ENCODE measurements at places on chromosomes 6 and 20. TPM values are rescaled to one million over a fixed set of nuclear protein-coding genes. Genes with fewer than 3 reads are reported as not detected.

PLAGL1 gene
- total RNA-seq, result 1.7 TPM

- H3K36me3 ChIP-seq, result peaks cover 44% of the 10 kb centered on the region
- H3K27me3 ChIP-seq, result no peaks in the 10 kb centered on the region
- H3K27ac ChIP-seq, result no peak overlapping the region
- DNase-seq, result no peak
- H3K4me1 ChIP-seq, result peaks cover 6% of the 10 kb centered on the region
Observed at GRCh38 chr20:25289886-25290597, 42.2 kb downstream of the PYGB start.

DNA sequence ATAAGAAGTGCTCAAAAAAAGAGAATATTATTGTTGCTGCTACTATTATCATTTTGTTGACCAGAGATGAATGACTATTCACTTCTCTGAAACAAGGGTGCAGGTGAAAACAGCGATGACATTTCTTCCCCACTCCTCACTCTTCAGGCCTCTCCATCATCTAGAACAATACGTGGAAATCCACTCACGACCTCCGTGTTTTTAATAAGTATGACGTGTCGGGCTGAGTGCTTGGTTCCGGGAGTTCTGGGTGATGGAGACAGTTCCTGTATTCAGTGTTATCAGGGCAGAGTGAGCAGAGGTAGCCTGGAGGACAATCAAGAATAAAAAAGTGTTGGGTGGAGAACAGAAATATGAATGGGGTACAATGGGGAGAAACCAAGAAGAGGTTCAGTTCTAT, 130.0 kb upstream of the ZNF217 start:
- no peak overlapping the region for H3K4me3 ChIP-seq
- no peaks in the 10 kb centered on the region for H3K36me3 ChIP-seq

DNA sequence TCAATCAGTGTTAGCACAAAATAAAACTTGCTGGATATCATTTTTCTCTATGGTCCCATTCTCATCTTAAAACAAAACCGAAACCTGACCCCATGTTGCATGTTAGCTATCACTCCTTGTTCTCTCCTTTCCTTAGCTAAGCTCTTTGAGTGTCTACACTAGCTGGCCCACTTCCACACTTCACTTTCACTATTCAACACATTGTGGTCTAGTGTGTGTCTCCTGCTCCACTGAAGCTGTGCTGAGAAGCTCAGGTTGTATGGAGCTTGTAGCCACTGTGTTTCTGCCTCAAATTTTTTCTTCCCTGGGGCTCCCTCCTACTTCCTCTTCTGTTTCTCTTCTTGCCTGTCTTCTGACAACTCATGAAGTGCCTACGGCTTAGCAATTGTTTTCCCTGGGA, 223.0 kb downstream of the NKAIN2 start:
- H3K36me3 ChIP-seq, result no peaks in the 10 kb centered on the region
- H3K27me3 ChIP-seq, result no peaks in the 10 kb centered on the region
- H3K4me3 ChIP-seq, result no peak overlapping the region

DNA sequence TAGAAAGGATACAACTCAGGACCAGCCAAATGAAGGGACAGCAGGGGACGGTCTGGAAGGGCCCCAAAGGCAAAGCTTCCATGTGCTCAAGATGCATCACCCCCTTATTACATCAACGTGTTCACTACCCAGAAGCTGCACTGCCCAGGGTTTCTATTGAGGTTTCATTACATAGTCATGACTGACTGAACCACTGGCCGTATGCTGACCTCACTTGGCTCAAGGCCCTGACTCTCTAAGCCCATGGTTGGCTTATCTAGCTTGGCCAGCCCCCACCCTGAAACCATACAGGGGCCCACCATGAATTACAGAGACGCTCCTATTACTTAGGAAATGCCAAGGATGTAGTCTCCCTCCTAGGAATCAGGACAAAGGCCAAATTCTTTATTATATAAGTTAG, 179.4 kb downstream of the FOXC1 start:
- no peak for DNase-seq
- H3K36me3 ChIP-seq, result no peaks in the 10 kb centered on the region
- no peak overlapping the region for H3K27ac ChIP-seq
- no peak overlapping the region for H3K4me3 ChIP-seq
- no peaks in the 10 kb centered on the region for H3K27me3 ChIP-seq
- no peaks in the 10 kb centered on the region for H3K4me1 ChIP-seq

GGTLC1 gene
- total RNA-seq, result not detected

GRCh38 chr20:19375395-19375794, 163.0 kb downstream of the SLC24A3 start:
- H3K4me3 ChIP-seq, result no peak overlapping the region
- H3K27ac ChIP-seq, result no peak overlapping the region
- no peaks in the 10 kb centered on the region for H3K4me1 ChIP-seq
- no peaks in the 10 kb centered on the region for H3K36me3 ChIP-seq

SLC22A1 gene
- 0.80 TPM for total RNA-seq

EDN3 gene
- not detected for total RNA-seq

FAM209B gene
- not detected for total RNA-seq

GRCh38 chr20:51426718-51427650, 115.5 kb downstream of the NFATC2 start:
- H3K4me1 ChIP-seq, result no peaks in the 10 kb centered on the region
- H3K4me3 ChIP-seq, result no peak overlapping the region
- H3K27me3 ChIP-seq, result no peaks in the 10 kb centered on the region
- H3K36me3 ChIP-seq, result no peaks in the 10 kb centered on the region
- no peak for DNase-seq
- H3K27ac ChIP-seq, result no peak overlapping the region

GRCh38 chr6:146550911-146551310, 7.3 kb downstream of the RAB32 start:
- DNase-seq, result no peak
- H3K4me3 ChIP-seq, result no peak overlapping the region
- no peaks in the 10 kb centered on the region for H3K4me1 ChIP-seq
- H3K27me3 ChIP-seq, result no peaks in the 10 kb centered on the region
- peaks cover 68% of the 10 kb centered on the region for H3K36me3 ChIP-seq

- H3K27me3 ChIP-seq, result no peaks in the 10 kb centered on the region
- H3K36me3 ChIP-seq, result peaks cover 29% of the 10 kb centered on the region
- H3K4me1 ChIP-seq, result no peaks in the 10 kb centered on the region
- no peak overlapping the region for H3K4me3 ChIP-seq
- H3K27ac ChIP-seq, result no peak overlapping the region
Observed at GRCh38 chr6:83199863-83200225, 6.7 kb downstream of the RWDD2A start.

GTF3C6 gene
- total RNA-seq, result 101 TPM

WFDC6 gene
- not detected for total RNA-seq

WFDC5 gene
- not detected for total RNA-seq

GRCh38 chr6:38215651-38216311, 396.3 kb downstream of the ZFAND3 start:
- no peak overlapping the region for H3K4me3 ChIP-seq
- H3K36me3 ChIP-seq, result no peaks in the 10 kb centered on the region
- no peaks in the 10 kb centered on the region for H3K27me3 ChIP-seq
- no peak overlapping the region for H3K27ac ChIP-seq

DNA sequence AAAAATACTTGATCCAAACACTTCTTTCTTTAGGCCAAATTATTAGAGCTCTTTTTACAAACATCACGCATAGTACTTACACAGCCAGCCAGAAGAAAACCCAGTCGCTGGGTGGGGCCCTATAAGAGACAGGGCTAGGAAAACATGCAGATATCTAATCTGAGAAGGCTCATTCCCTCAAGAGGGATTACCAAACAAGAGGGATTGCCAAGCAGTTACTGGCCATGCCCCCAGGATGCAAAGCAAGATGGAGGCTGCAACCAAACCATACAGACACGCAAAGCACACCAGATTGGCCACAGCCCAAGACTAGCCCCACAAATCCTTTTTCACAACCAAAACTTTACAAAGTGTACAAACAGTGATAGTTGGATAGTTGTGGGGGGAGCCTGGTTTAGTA, 1235.4 kb upstream of the GJE1 start:
- no peak overlapping the region for H3K27ac ChIP-seq
- no peak for DNase-seq
- H3K4me1 ChIP-seq, result no peaks in the 10 kb centered on the region
- peak overlapping the region; percentile 14 for H3K4me3 ChIP-seq

EYA2 gene
- total RNA-seq, result 8.9 TPM

KIF6 gene
- total RNA-seq, result 0.26 TPM

DNA sequence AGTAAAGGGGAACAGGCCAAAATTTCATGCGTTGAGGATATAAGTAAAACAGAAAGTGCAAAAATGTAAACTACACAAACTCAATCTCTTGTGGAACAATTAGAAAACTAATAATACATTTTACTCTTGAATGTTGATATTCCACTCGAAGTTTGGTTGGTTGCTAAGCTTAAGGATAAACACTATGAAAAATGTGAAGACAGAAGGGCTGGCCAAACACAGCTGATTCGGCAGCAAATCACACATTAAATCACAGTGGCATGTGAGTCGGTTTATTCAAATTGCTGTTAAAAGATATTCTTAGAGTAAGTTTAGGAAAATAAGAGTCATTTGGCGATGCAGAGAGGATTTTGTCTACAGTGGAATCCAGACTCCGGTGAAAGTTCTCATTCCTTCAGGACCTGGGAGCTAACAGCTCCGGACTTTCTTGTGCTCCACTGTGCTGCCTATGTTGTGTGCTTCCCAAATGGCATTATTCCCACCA, 1.4 kb upstream of the EPM2A start:
- no peak for DNase-seq
- no peaks in the 10 kb centered on the region for H3K27me3 ChIP-seq
- no peaks in the 10 kb centered on the region for H3K4me1 ChIP-seq
- H3K4me3 ChIP-seq, result peak overlapping the region; percentile 90
- H3K36me3 ChIP-seq, result no peaks in the 10 kb centered on the region
- H3K27ac ChIP-seq, result no peak overlapping the region

SULF2 gene
- total RNA-seq, result 187 TPM

DNA sequence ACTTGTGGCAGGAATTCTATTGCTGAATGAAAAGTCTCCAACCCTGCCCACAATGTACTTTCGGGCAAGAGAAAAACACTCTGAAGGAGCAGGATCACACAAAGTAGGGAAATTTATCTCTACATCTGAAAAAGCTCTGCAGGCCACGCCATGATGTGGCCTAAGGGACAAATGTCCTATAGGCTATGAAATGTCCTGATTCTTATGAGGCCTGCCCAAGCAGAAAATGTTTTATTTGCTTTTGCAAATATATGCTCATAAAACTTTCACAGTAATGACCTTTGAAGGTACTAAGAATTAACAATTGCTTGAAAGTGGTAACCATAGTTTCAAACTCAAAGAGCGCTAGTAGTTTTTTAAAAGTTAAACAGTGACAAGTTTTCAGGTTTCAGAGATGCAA, 31.0 kb downstream of the SYCP2 start:
- no peaks in the 10 kb centered on the region for H3K4me1 ChIP-seq
- H3K36me3 ChIP-seq, result no peaks in the 10 kb centered on the region
- DNase-seq, result no peak
- no peak overlapping the region for H3K27ac ChIP-seq

DNA sequence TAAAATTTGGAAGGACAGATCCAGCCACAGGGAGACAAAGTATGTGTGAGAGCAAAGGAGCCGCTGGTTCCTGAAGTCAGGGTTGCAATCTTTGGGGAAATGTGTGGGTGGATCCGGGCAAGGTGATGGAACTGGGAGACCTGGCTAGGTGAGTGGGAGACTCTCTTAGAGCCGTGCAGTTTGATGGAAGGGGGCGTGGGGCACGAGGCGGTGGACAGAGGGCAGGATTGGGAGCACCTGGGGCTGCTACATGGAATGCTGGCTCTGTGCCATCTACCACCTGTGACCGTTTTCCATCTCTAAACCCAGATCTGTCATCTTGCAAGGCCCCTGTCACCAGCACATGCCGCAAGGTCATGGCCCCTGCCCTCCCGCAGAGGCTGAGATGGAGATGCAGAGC, 268.4 kb downstream of the SMOC2 start:
- no peak overlapping the region for H3K27ac ChIP-seq
- H3K36me3 ChIP-seq, result no peaks in the 10 kb centered on the region
- DNase-seq, result peak; percentile 18
- no peaks in the 10 kb centered on the region for H3K27me3 ChIP-seq

NFATC2 gene
- total RNA-seq, result 1.9 TPM

COL12A1 gene
- total RNA-seq, result 0.26 TPM

DNA sequence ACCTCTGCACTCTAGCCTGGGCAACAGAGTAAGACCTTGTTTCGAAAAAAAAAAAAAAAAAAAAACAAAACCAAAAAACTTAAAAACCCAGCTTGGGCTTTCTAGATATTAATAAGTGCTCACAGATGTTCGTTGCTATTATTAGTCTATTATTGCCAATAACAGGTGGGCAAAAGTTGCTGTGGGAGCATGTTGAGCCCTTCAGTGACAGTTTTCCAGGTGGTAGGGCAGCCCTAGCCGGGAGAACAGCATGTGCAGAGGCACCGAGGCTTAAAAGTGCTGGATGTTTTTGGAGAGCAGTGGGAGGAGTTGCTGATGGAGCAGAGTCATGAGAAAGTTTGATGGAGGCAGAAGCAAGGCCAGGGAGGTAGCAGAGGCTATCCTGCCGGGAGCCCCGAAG, 4.4 kb downstream of the PPP1R16B start:
- H3K27me3 ChIP-seq, result no peaks in the 10 kb centered on the region
- no peak overlapping the region for H3K27ac ChIP-seq
- peak; percentile 34 for DNase-seq
- peaks cover 16% of the 10 kb centered on the region for H3K36me3 ChIP-seq

GRCh38 chr20:57215826-57216471, 50.5 kb downstream of the BMP7 start:
- no peak overlapping the region for H3K4me3 ChIP-seq
- peaks cover 25% of the 10 kb centered on the region for H3K27me3 ChIP-seq
- DNase-seq, result no peak
- H3K36me3 ChIP-seq, result peaks cover 21% of the 10 kb centered on the region

- no peaks in the 10 kb centered on the region for H3K27me3 ChIP-seq
- DNase-seq, result no peak
- H3K27ac ChIP-seq, result no peak overlapping the region
Observed at GRCh38 chr6:79269877-79270276, 35.4 kb upstream of the HMGN3 start.

- no peaks in the 10 kb centered on the region for H3K27me3 ChIP-seq
- H3K36me3 ChIP-seq, result no peaks in the 10 kb centered on the region
- H3K4me3 ChIP-seq, result no peak overlapping the region
Observed at GRCh38 chr6:128964233-128964755, 81.4 kb downstream of the LAMA2 start.

DNA sequence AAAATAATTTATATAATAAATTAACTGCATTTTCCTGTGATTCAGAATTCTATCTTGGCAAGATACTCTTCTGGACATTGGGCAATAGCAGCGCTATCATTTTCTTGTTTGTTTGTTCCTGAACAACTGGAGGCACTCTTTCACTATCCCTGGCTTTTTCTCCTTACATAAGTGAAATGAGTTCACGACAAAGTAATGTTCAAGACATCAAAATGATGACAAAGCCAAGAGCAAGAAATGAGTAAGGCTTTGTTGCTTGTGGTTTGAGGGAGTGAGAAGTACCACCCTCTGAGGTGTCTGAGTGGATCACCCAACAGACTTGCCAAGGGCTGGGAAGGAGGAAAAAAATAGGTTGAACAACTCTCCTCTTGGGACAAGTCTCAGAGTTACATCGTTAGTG, 466.6 kb upstream of the JAG1 start:
- H3K27ac ChIP-seq, result no peak overlapping the region
- no peak overlapping the region for H3K4me3 ChIP-seq
- DNase-seq, result no peak
- no peaks in the 10 kb centered on the region for H3K27me3 ChIP-seq

GRCh38 chr6:131519670-131520436, 53.2 kb upstream of the ARG1 start:
- H3K4me1 ChIP-seq, result no peaks in the 10 kb centered on the region
- H3K36me3 ChIP-seq, result no peaks in the 10 kb centered on the region
- H3K27me3 ChIP-seq, result no peaks in the 10 kb centered on the region
- peak; percentile 82 for DNase-seq
- H3K27ac ChIP-seq, result no peak overlapping the region

GRCh38 chr6:132130626-132131298, 179.6 kb upstream of the CCN2 start:
- no peak overlapping the region for H3K4me3 ChIP-seq
- H3K36me3 ChIP-seq, result no peaks in the 10 kb centered on the region
- H3K27me3 ChIP-seq, result no peaks in the 10 kb centered on the region
- peak overlapping the region; percentile 49 for H3K27ac ChIP-seq
- H3K4me1 ChIP-seq, result no peaks in the 10 kb centered on the region
- no peak for DNase-seq
